ENCODE measurements at places on chromosomes 2 and 18.

- no peak for DNase-seq
Measured at GRCh38 chr2:239442192-239442591, 41.4 kb upstream of the HDAC4 start.

GRCh38 chr2:10283106-10284062 is 19.3 kb upstream of the HPCAL1 start:
- no peak for DNase-seq

DNA sequence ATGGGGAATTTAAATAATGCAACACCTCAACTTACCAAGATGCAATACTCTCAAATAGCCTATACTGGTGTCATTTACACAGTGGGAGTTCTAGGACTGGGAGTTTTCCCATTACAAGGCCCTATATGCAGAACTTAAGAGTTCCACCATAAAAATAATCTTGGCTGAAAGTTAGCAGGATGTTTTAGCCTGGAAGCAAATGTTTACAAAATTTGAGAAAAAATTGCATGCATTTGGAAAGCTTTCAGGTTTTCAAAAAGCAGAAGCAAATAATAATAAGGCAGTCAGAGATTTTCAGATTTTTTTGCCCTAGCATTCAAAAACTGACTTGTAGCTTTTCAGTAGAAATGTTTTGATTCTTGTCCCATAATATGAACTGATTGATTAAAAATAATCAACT is 397.3 kb downstream of the ARHGAP15 start:
- DNase-seq: no peak

GRCh38 chr2:196409376-196409775 is 230.1 kb upstream of the CCDC150 start:
- DNase-seq: no peak

- DNase-seq: no peak
Measured at GRCh38 chr2:84888401-84889276, 7.8 kb upstream of the TRABD2A start.

GRCh38 chr2:199128476-199129229 is 329.1 kb downstream of the SATB2 start:
- no peak for DNase-seq

- no peak for DNase-seq
Measured at GRCh38 chr18:46728219-46728930, 28.5 kb downstream of the ST8SIA5 start.

- no peak for DNase-seq
Measured at GRCh38 chr2:236308855-236309668, 44.9 kb upstream of the ASB18 start.

DNA sequence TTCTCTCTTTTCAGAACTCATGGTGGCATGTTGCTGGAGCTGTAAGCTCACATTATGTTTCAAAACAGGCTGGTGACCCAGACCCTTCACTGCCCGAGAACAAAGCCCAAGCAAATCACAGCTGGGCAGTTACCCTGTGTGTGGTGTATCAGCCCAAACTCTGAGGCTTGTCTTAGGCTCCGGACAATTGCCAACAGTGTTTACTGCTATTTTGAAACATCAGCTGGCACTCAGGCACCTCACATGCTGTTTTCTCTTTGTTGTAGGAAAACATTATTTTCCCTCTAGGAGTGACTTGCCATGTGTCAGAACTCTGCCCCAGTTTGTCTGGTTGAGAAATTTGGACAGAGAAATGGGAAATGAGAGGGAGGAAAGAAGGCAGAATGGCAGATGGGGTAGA is 237.6 kb upstream of the APCDD1 start:
- DNase-seq: no peak

DNA sequence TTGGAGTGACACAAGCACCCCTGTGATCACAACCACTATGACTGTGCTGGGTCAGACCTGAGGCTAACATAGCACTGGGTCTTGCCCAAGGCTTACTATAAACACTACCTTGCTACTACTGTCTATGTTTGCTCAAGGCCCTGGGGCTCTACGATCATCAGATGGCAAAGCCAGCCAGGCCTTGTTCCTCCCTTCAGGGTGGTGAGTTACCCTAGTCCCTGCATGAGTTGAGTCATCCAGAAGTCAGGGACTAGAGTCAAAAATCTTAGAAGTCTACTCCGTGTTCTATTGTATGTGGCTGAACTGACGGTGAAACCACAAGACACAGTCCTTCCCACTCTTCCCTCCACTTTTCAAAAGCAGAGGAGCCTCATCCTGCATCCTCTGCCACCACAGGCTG is 551.2 kb upstream of the FSIP2 start:
- DNase-seq: no peak

DNA sequence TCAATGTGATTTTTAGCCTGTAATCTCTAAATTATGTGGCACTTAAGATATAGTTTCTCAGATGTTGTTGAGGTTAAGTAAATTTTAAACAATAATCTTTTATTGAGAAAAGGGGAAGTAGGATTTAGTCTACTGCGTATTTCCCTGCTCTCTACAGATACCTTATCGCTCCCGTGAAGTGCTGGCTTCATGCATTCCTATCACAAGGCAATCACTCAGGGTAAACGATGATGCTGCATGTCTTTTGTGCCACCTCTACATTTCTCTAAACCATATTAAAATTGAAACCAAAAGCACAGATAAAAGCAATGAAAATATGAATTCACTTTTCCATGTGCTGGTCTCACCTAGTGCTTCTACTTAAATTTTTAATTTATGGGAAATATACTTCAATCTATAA is 14.4 kb upstream of the RPE start:
- no peak for DNase-seq

DNA sequence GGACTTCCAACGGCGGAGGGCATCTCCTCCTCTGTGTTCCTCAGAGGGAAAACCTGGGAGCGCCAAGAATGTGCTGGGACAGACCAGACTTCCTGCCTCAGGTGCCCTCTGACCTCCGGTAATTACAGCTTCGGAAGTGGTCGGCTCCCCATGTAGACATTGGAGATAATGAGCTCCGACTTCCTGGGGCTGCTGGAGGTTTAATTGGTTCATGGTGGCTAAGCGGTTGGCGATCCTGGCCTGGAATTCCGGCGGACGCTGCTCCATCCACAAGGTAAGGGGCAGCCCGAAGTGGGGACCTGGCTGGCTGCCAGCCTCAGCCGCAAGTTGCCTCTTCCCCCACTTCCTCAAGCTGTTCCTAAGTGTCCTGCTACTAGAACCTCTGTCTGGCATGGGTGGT is 83.2 kb upstream of the EPC2 start:
- no peak for DNase-seq

- DNase-seq: no peak
Measured at GRCh38 chr2:186637497-186637800, 47.6 kb downstream of the ITGAV start.

- DNase-seq: no peak
Measured at GRCh38 chr2:190927301-190927700, 46.7 kb downstream of the GLS start.

DNA sequence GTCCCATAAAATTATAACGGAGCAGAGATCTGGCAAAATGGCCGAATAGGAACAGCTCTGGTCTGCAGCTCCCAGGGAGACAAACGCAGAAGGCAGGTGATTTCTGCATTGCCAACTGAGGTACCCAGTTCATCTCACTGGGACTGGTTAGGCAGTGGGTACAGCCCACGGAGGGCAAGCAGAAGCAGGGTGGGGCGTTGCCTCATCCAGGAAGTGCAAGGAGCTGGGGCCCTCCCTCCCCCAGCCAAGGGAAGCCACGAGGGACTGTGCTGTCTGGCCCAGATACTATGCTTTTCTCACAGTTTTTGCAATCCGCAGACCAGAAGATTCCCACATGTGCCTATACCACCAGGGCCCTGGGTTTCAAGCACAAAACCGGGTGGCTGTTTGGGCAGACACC is 22.8 kb downstream of the ICA1L start:
- no peak for DNase-seq

GRCh38 chr18:54247511-54248175 is 21.7 kb upstream of the POLI start:
- DNase-seq: no peak

GRCh38 chr2:188909036-188909435 is 65.1 kb upstream of the COL3A1 start:
- no peak for DNase-seq

DNA sequence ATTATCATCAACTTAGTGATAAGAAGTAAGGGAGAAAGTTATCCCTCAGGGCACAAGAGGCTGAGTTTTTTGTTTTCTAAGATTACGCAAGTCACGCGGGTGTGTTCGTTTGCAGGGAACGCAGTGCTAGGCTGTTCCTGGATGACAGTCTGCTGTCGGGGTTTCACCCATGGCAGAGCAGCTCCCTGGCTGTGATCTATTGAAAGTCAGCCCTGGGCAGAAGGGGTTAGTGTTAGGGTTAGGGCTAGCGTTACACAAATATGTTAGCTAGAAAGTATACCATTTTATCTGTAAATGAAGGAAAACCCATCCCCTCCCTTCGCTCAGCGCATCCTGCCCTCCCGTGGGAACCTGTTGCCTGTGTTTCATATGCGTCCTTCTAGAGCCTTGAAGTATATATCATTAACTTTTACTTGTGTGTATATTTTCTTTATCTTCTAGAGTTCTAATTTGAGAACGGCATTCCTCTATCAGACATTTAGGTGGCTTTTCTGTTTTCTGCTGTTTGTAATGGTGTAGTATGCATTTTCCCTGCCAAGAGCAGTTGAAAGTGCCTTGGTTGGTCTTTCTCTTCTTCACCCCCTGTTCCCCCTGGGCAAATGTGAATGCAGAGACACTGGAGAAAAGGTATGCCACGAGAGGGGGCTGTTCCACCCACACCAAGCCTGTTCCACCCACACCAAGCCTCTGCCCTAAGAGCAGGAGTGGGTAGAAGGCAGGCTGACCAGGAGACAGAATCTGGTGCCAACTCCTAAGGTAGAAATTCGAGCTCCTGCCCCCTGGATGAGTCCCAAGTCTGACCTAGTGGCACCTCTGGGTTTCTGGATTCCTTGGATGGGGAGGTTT is 47.0 kb downstream of the ARMC9 start:
- no peak for DNase-seq

DNA sequence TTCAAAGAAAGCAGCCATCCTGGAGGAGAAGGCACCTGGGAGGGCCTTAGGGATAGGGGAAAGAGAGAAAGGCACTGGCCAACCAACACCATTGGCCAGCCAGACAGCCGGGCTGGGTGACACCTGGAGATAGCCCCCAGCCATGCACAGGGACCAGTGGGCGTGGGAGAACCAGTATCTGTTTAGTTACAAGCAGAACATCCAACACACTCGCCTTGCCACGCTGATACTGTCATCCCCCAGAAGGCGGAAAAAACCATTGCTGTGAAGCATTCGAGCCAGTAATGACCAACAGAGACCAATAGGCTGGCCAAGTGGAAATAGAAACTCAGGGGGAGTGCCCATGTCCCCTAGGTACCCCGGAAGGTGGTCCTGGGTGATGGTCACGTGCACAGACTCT is 15.5 kb downstream of the ASPRV1 start:
- no peak for DNase-seq

GRCh38 chr2:85681372-85681763 is 12.8 kb upstream of the GNLY start:
- no peak for DNase-seq

DNA sequence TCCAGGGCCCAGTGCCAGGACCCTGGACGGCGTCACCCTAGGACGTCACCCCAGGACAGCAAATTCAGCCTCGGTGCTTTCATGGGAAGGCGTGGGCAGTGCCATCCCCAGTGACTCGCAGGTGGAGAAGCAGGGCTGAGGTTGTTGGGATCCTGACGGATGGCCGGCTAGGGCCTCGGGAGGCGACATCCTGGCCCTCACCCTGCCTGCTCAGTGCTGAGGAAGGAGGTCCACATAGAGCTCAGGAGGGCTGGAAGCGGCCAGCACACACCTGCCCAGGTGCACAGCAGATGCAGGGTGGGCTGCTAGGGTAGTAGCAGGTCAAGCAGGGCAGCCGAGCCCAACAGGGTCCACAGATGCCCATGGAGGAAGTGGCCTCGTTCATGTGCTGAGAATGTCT is 482.0 kb upstream of the SALL3 start:
- no peak for DNase-seq

- no peak for DNase-seq
Measured at GRCh38 chr2:108377401-108377800, 353 bp upstream of the SULT1C4 start.

- DNase-seq: no peak
Measured at GRCh38 chr2:169260846-169261642, 101.3 kb downstream of the LRP2 start.

GRCh38 chr2:106065983-106066820 is 127.9 kb downstream of the UXS1 start:
- no peak for DNase-seq

- no peak for DNase-seq
Measured at GRCh38 chr2:120921457-120921856, 185.8 kb downstream of the GLI2 start.

DNA sequence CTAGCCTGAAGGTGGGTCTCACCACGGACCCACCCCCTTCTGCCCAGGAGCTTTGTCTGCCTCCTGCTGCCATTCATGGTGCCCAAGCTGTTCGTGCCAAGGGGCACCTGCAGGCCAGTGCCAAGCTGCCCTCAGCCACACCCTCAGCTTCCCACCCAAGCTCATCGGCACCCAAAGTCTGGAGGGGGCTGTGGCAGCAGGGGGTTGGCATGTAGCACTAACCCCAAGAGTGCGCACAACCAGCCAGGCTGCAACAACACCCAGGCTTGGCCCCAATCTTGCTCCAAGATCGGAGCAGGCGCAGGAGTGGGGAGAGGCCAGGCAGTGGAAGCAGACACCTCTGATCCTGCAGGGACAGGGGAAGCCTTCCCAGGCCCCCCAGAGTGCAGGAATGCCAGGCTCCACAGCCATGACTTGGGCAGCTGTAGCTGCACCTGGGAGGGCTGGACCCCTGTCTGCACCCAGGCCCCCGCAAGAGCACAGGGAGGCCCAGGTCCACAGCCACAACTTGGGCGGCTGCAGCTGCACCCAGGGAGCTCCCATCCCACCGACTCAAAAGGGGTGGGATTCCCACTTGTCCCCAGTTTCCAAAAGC is 89.9 kb downstream of the ATAD2B start:
- DNase-seq: no peak

- no peak for DNase-seq
Measured at GRCh38 chr2:64837925-64838641, 151.1 kb upstream of the SLC1A4 start.

DNA sequence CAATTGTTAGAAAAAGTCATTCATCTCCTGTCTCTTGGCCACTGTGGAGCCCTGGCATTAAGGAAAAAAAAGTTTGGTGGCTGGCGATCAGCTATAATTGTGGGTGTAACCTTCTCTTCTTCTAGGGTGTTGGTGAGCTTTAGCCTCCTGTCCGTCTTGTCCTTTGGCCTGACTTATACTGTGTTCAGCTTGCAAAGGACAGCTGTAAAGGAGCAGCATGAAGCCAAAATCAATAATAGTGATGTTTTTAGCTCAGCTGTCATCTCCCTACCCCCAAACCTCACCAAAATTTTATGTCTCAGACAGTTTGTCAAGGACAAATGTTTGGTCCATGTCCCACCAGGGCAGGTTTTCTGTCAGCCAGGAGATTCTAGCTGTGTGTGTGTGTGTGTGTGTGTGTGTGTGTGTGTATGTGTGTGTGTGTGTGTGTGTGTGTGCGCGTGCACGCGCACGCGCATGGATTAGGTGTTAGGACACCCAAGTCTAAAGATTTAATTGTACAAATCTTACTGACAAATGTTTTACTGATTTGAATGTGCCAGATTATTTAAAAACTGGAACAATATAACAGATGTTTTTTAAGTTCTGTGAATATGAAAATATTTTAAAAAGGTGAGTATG is 109.2 kb downstream of the PTPRM start:
- no peak for DNase-seq

Data from activated naive CD4-positive, alpha-beta T cell (primary cell).